Stimulated activated CD4-positive, alpha-beta T cell treated with anti-CD3 and anti-CD28 coated beads, Interleukin-4, amount 100 ng/mL, for 4 hours (primary cell): ENCODE measurements at places on chromosomes 12 and 14.

GRCh38 chr14:45038865-45039264 is 45.1 kb upstream of the PRPF39 start:
- no peak for DNase-seq

- DNase-seq = no peak
Observed at GRCh38 chr14:86363047-86363446, 833.1 kb downstream of the FLRT2 start.

DNA sequence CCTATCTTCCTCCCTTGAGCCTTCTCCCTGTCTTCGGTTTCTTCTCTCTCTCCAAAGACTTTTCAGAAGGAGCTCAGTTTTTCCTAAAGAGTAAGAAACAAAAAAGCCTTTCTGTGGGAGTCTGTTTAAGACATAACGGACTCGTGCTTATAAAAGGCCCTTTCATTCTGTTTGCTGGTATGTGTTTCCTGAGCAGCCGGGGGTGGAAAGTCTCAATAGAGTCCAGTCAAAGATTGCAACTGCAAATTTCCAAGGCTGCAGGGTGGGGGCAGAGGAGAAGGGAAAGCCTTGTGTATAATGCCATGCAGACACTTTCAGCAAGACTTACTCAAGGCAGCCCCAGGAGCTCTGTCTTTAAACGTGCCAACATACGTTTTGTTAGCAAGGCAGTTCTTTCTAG is 62.2 kb downstream of the GNG2 start:
- DNase-seq = no peak

GRCh38 chr14:89165189-89166181 is 251.5 kb downstream of the FOXN3 start:
- no peak for DNase-seq

- DNase-seq = no peak
Observed at GRCh38 chr14:99195602-99196309, 76.2 kb downstream of the BCL11B start.

GRCh38 chr12:24945845-24946244 is 3.1 kb downstream of the BCAT1 start:
- DNase-seq = no peak

DNA sequence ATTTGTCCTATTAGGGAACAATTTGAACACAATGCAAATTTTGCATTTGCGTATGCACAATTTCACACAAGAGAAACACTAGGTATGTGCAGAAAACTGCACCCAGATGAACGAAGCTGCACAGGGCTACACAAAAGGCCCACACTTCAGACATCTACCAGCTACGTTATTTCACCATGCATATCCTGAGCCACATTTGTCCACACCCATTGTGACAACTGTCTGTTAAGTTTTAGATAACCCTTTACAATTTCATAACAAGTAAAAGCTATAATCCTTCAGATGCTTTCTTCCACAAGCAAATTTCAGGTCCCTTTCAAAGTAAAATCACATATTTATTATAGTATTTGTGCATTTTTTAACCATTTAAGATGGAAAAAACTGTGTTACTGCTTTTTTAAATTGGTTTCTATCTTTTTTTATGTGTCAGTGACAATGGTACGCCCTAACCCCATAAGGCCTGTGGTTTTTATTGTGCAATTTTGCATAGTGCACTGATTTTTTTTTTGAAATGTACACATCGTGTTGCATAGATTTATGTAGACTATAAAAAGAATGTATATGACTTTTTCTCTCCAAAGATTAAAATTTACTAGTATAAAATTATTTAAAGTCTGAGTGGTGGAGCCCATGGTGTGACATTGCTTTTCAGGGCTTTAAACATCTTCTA is 87.8 kb upstream of the BTG1 start:
- no peak for DNase-seq

- DNase-seq = no peak
Observed at GRCh38 chr12:6551063-6551461, 4.8 kb downstream of the IFFO1 start.

GRCh38 chr12:3681595-3682061 is 71.3 kb downstream of the CRACR2A start:
- no peak for DNase-seq
